CD4-positive, alpha-beta T cell (primary cell): ENCODE measurements at places on chromosomes 4 and X.
A peak's percentile ranks its signal among the peaks of the same experiment; 100 is the strongest.

- H3K4me1 ChIP-seq = no peaks in the 10 kb centered on the region
- H3K4me3 ChIP-seq = no peak overlapping the region
- no peak for DNase-seq
- no peak overlapping the region for H3K27ac ChIP-seq
- H3K36me3 ChIP-seq = peaks cover 2% of the 10 kb centered on the region
These were observed 54.8 kb downstream of the PAGE2 start for GRCh38 chrX:55143621-55144020.

DNA sequence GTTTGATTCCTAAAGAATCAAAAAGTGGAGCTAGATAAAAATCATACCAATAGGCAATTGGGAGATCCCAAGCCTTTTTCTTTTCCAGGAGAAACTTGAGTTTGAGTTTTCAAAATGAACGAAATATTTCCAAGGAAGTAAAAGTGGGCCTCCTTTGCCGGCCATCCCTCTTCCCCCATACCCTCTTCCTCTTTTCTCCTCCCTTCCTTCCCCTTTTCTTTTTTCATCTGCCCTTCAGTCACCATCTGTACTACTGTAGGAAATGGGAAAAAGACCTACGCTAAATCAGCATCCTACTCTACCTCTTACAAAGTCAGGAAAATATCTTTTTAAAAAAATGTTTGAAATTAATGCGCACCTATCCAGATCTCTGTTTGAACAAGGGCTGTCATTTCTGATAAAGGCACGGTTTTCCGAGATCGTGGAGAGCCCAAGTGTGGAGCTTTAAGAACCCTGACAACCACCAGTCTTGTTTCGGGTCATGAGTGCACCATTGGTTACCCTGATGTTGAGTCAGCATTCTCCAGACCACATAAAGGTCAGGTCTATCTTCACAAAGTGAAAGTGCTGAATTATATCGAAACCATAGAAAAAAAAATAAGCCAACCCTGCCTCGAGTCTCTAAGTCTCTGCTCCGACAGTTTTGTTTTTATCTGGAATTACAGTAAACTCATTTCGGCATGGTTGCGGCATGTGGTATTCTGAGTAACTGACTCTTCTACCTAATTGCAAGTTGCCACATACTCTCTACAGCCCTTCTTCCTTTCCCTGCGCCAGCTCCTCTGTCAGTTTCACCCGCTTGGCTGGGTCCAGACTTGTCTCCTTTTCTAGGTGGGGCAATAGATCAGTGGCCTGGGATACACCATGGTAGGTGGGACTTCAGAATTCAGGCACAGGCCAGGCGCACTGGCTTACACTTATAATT, 140.2 kb upstream of the KLF3 start:
- peaks cover 15% of the 10 kb centered on the region for H3K36me3 ChIP-seq
- H3K27me3 ChIP-seq = no peaks in the 10 kb centered on the region
- peak; percentile 75 for DNase-seq
- peaks cover 20% of the 10 kb centered on the region for H3K4me1 ChIP-seq

DNA sequence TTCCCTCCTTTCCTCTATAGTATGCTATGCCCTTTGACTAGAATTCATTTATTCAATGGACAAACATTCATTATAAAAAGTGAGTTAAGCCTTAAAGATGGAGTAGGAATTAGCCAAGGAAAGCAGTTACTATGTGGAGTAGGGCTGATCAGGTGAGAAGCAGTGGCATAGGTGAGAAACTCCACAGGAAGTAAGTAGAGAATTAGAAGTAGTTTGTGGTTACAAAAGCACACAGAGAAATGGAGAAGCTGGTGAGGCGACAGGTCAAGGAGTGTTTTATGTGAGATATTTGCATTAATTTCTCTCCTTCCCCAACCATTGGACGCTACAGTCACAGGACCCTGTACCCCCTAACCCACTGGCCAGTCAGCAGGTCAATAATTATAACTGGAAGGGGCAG, 30.6 kb downstream of the SETD7 start:
- no peaks in the 10 kb centered on the region for H3K27me3 ChIP-seq
- H3K4me1 ChIP-seq = peaks cover 22% of the 10 kb centered on the region
- H3K36me3 ChIP-seq = peaks cover 38% of the 10 kb centered on the region
- DNase-seq = no peak
- no peak overlapping the region for H3K27ac ChIP-seq

GRCh38 chrX:44435047-44435446, 91.6 kb upstream of the EFHC2 start:
- H3K27me3 ChIP-seq = no peaks in the 10 kb centered on the region
- no peaks in the 10 kb centered on the region for H3K36me3 ChIP-seq
- H3K4me1 ChIP-seq = no peaks in the 10 kb centered on the region
- no peak overlapping the region for H3K27ac ChIP-seq
- H3K4me3 ChIP-seq = no peak overlapping the region
- DNase-seq = no peak

DNA sequence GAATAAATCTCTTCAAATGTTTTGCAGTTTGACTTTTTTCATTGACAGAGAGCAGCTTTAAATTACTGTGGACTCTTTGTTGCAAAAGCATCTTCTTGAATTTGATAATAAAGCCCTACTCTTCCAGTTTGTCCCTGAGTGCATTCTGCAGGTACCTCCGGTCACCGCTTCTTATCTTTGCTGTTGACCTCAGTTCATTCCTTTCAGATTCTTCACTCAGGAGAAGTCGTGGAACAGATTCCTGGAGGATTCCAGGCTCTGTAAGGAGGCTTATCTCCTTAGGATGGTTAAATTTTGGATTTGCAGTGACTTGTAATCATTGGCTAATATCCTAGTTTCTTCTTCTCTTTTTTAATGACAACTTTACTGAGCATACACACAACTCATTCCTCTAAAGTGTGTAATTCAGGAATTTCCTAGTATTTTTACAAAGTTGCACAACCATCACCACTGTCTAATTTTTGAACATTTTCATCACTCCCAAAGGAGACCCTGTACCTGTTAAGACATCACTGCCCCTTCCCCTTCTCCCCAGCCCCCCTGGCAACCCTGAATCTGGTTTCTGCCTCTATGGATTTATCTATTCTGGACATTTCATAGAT, 22.0 kb downstream of the TBL1X start:
- no peaks in the 10 kb centered on the region for H3K27me3 ChIP-seq
- H3K4me3 ChIP-seq = no peak overlapping the region
- no peak for DNase-seq
- H3K36me3 ChIP-seq = no peaks in the 10 kb centered on the region
- peaks cover 3% of the 10 kb centered on the region for H3K4me1 ChIP-seq

GRCh38 chr4:54155936-54156335, 56.0 kb downstream of the GSX2 start:
- H3K27me3 ChIP-seq = peaks cover 3% of the 10 kb centered on the region
- no peaks in the 10 kb centered on the region for H3K4me1 ChIP-seq
- no peak for DNase-seq
- H3K4me3 ChIP-seq = no peak overlapping the region

DNA sequence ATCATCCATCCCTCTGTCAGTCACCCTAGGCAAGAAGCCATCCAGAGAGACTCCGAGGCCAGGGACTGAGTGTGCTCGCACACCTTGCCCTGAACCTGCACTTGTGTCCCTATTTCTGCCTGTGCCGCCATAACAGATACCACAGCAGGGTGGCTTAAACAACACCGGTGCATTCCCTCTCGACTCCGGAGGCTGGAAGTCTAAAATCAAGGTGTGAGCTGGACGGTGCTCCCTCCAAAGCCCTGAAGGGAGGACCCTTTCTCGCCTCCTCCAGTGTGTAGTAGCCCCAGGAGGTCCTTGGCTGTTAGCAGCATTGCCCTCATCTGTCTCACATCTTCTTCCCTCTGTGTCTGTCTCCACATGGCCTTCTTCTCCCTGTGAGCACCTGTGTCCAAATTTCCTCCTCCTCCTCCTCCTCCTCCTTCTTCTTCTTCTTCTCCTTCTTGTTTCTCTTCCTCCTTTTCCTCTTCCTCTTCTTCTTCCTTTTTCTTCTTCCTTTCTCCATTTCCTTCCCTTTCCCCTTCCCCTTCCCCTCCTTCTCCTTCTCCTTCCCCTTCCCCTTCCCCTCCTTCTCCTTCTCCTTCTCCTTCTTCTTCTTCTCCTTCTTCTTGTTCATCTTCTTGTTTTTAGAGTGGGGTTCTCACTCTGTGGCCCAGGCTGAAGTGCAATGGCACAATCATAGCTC, 98.1 kb upstream of the ENPP6 start:
- H3K36me3 ChIP-seq = no peaks in the 10 kb centered on the region
- no peak for DNase-seq
- H3K4me3 ChIP-seq = no peak overlapping the region

GRCh38 chr4:5472160-5472591, 236.2 kb downstream of the EVC2 start:
- no peaks in the 10 kb centered on the region for H3K36me3 ChIP-seq
- H3K27me3 ChIP-seq = no peaks in the 10 kb centered on the region
- DNase-seq = no peak
- no peak overlapping the region for H3K27ac ChIP-seq

GRCh38 chrX:84453351-84454246, 48.7 kb downstream of the HDX start:
- no peak for DNase-seq
- no peak overlapping the region for H3K4me3 ChIP-seq
- H3K27ac ChIP-seq = no peak overlapping the region
- H3K4me1 ChIP-seq = no peaks in the 10 kb centered on the region
- no peaks in the 10 kb centered on the region for H3K27me3 ChIP-seq

GRCh38 chr4:166432125-166432524, 559.1 kb downstream of the TLL1 start:
- no peak for DNase-seq
- H3K27me3 ChIP-seq = no peaks in the 10 kb centered on the region
- no peak overlapping the region for H3K27ac ChIP-seq
- H3K36me3 ChIP-seq = no peaks in the 10 kb centered on the region
- H3K4me1 ChIP-seq = no peaks in the 10 kb centered on the region

- H3K36me3 ChIP-seq = peaks cover 8% of the 10 kb centered on the region
- H3K4me3 ChIP-seq = peak overlapping the region; percentile 86
- no peaks in the 10 kb centered on the region for H3K27me3 ChIP-seq
- peak overlapping the region; percentile 92 for H3K27ac ChIP-seq
These were observed 1.5 kb upstream of the CTBP1 start for GRCh38 chr4:1250527-1250812.

DNA sequence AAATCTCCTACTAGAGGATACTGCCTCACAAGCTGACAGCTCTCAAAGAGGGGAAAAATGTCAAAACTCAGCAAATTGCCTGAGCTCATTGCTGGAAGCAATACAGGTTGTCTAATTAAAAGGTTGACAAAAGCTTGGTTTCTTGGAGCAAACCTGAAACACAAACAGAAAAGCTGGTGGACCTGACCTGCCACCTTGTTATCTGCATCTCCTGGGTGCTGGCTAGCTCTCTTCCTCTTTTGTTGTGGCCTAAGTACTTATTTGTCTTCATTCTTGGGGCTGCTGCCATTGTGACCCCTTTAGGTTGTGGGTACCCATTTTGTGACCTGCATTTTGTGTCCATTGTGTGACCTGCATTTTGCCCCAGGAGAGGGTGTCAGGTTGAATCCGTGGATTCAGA, 184.5 kb downstream of the KIT start:
- no peaks in the 10 kb centered on the region for H3K27me3 ChIP-seq
- H3K4me1 ChIP-seq = no peaks in the 10 kb centered on the region
- H3K36me3 ChIP-seq = no peaks in the 10 kb centered on the region
- no peak for DNase-seq
- H3K27ac ChIP-seq = no peak overlapping the region

DNA sequence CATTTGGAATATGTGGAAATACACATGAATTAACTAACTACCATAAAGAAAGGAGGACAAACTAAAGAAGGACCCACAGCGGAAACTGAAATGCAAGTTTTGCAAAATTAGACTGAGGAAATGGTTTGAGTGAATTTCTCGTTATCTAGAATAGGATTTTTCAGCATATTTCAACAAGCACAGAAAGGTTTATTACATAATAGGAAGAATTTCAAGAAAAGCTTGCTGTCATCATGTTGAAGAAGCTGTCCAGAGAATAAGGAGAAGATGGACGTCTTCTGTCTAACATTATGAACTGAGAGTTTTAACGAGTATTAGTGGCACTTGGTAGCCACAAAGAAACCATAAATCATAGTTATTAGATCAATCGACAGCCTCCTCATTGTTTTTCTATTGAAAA, 45.0 kb downstream of the TEC start:
- no peak overlapping the region for H3K4me3 ChIP-seq
- no peak for DNase-seq
- H3K36me3 ChIP-seq = no peaks in the 10 kb centered on the region
- H3K27me3 ChIP-seq = no peaks in the 10 kb centered on the region
- H3K4me1 ChIP-seq = no peaks in the 10 kb centered on the region

- no peak for DNase-seq
- no peak overlapping the region for H3K27ac ChIP-seq
- no peak overlapping the region for H3K4me3 ChIP-seq
- peaks cover 67% of the 10 kb centered on the region for H3K27me3 ChIP-seq
- H3K4me1 ChIP-seq = no peaks in the 10 kb centered on the region
These were observed 1.7 kb upstream of the PCDH10 start for GRCh38 chr4:133147286-133147821.

DNA sequence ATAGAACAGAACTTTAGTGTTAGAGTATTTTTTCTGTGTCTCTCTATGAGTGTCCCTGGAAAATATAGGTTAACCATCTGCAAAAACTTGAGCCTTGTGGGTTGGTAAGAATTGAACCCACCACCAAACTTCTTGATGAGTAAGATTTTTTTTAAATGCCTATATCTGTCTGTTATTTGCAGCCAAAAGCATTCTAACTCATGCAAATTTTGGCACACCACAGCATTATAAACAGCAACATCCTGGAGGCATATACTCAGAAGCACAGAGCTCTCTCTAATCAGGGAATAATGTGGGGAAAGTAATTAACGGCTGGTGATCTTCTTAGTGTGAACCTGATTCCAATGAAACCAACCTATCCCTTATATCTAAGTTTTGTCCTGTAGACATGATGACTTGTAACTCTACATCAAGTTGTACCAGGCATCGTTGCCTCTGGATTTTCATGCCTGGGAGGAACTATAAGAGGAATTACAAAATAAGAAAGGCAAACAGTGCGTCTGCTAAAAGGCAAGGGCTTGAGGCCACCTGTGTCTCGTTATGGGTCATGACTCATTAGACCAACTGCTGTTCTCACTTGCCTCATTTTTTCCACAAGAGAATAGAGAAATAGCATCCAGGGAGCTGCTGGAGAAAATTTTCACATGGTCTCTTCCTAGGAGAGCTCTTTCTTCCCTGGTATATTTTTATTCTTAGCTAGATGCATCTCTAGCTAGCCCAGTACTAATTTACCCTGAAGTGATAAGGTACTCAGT, 202.4 kb downstream of the CHIC2 start:
- no peaks in the 10 kb centered on the region for H3K4me1 ChIP-seq
- H3K27ac ChIP-seq = no peak overlapping the region
- no peaks in the 10 kb centered on the region for H3K36me3 ChIP-seq
- DNase-seq = no peak

DNA sequence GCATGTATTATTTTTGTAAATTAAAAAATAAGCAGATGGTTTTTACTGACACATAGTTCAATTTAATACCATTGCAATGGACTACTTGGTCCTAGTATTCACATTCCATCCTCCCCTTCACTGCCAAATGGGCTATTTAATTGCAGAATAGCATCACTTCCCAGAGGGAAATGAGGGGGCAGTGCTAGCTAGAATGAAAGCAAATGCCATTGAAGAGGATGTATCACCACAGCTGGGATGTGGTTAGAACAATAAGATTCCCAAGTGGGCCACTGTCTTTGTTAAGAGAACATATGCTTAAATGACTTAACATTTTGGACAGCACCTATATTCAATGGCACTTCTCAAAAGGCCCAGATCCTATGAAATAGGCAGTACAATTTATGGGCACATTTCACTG, 224.7 kb downstream of the RBMX2 start:
- H3K27ac ChIP-seq = no peak overlapping the region
- H3K27me3 ChIP-seq = no peaks in the 10 kb centered on the region
- no peak overlapping the region for H3K4me3 ChIP-seq
- H3K36me3 ChIP-seq = peaks cover 5% of the 10 kb centered on the region
- no peaks in the 10 kb centered on the region for H3K4me1 ChIP-seq

GRCh38 chrX:16558489-16558888, 91.5 kb upstream of the S100G start:
- no peaks in the 10 kb centered on the region for H3K27me3 ChIP-seq
- no peak for DNase-seq
- H3K4me3 ChIP-seq = no peak overlapping the region
- no peak overlapping the region for H3K27ac ChIP-seq
- H3K4me1 ChIP-seq = no peaks in the 10 kb centered on the region
